Right ventricle myocardium inferior (tissue), 1 donor: ENCODE measurements at places on chromosomes 4 and X. TPM values are rescaled to one million over a fixed set of nuclear protein-coding genes. Genes with fewer than 3 reads are reported as not detected.

Gene ERAS
- total RNA-seq = not detected

Gene RHOXF1
- total RNA-seq = not detected

Gene ENOPH1
- total RNA-seq = 14.6 TPM

Gene MAGEA3
- not detected for total RNA-seq

Gene LARP1B
- 15.4 TPM for total RNA-seq

Gene CSAG3
- not detected for total RNA-seq

Gene STK32B
- total RNA-seq = 0.89 TPM

- no peak for DNase-seq
Observed at GRCh38 chrX:81925812-81926211, 723.9 kb downstream of the SH3BGRL start.

DNA sequence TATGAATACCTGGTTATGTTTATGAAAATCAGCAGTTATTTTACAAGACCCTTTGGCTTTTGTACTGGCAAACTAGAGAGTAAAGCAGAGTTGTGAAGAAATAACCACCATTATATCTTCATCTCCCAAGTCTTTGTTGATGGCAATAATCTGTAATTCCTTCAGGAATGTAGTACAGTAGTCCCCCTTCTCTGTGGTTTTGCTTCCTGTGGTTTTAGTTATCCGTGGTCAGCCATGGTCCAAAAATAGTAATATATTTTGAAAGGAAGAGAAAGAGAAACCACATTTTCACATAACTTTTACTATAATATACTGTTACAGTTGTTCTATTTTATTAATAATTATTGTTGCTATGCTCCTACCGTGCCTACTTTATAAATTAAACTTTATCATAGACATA, 27.8 kb downstream of the BANK1 start:
- DNase-seq = no peak

DNA sequence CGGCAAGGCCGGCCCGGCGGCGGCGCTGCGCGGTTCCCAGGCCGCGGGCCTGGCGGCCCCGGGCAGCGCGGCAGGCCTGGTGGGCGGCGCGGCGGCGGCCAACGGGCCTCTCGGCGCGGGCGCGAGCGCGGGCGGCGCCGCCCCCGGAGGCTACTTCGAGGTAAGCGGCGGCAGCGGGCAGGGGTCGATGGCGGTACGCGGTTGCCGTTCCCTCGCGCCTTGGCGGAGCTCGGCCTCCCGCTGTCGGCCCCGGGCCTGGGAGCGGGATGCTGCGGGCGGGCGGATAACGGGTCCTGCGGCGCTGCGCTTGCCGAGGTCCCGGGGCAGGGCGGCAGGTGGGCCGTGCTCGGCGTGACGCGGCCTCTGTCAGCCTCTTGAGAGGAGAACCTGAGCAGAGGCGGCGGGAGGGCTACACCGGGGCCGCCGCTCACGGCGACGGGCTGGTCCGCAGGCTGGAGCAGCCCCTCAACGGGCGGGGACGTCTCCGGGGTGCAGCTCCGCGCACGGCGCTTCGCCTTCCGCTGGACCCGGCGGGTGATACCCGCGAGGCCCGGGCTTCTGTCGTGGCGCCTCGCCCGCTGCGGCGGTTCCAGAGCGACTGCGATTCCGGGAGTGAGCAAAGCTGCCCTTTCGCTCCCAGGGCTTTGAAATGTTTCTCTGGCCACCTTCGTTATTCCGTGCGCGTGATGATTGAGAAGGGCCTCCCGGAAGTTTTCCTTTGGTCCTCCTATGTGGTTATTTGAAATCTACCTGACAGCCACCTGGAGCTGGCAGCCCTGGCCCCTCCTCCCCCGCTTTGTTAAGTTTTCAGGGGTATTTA, 774 bp downstream of the FAM193A start:
- peak; percentile 73 for DNase-seq

DNA sequence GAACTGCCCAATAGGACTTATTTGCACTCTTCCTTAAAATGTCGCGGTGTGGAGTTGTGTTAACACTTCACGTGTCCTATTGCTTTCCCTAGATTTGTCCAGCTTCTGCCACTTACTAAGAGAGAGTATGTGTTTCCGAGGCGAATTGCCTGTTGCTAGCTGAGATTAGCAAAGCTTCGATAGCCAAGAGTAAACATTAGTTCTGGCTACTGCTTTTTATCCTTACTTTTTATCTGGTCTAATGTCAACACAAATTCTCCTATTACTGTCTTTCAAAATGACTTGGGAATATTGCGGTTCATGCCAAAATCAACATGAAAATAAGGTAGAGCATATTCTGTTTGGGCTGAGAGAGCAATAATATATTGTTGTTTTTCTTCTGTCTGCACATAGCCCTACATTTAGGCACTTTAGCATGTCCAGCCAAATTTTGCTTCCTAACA, 90.4 kb upstream of the VEGFC start:
- DNase-seq = no peak

DNA sequence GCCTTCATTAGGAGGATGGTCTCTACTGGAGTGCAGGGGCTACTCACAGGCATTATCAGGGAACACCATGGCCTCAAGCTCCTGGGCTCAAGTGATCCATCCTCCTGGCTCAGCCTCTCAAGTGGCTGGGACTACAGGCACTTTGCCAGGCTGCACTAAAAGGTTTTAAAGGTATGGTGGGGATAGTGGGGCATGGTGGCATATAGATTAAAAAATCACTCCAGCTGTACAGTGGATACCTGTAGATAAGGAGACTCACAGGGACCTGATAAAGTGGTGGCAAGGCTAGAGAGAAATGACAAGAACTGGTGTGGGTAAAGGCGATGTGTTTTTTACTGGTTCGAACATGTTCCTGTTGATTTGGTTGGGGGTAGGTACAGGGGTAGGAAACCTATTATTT, 5.9 kb downstream of the ZAR1 start:
- no peak for DNase-seq

DNA sequence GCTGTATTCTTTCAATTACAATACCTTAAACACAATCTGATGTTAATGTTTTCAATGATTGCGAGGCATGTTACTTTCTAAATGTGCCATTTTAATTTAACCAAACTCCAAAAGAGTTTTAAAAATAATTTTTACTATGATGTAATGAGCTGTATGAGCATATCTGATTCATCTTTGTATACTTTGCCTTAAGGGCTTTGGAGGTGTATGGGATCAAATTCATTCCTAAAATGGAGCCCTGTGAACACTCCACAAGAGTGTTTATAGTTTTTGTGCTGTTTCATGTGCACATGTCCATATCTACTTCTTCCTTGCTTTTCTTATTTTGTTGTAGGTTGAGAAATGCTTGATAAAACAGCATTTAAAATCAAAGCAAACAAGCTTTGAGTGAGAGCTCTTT, 82.4 kb downstream of the ATP10D start:
- no peak for DNase-seq

DNA sequence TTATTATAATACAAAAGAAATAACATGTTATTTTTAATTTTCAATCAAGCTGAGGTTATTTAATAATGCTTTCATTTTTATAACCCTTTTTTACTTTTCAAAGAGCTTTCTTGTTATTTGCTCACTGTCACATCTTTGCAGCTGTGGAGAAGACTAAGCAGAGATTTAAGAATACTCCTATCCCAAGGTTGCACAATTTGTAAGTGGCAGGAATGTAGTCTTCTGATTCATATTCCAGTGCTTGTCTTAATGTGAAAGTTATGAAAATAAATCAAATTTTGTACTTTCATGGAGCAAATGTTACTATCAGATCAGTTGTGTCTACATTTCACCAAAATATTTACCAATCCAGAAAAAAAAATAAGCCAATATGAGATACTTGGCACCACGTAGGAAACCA, 86.6 kb downstream of the DDIT4L start:
- no peak for DNase-seq

- DNase-seq = no peak
Observed at GRCh38 chrX:103157496-103158316, 57.2 kb upstream of the BEX4 start.

GRCh38 chr4:46267866-46268265, 122.1 kb downstream of the GABRA2 start:
- no peak for DNase-seq

DNA sequence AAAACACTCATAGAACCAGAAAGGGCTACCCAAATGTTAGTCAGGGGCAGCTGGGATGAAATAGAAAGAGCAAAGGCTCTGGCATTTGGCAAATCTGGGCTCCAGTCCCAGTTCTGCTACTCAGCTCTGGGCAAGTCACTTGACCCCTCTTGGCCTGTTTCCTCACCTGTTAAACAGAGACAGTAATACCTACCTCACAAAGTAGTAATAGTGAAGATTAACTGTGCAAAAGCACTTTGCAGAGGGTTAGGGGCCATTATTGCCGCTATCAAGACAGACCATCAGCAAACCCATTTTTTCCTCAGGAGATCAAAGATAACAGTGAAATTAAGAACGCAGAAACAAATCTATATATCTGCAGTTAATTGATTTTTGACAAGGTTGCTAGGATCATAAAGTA, 20.6 kb downstream of the ZBTB33 start:
- DNase-seq = no peak

DNA sequence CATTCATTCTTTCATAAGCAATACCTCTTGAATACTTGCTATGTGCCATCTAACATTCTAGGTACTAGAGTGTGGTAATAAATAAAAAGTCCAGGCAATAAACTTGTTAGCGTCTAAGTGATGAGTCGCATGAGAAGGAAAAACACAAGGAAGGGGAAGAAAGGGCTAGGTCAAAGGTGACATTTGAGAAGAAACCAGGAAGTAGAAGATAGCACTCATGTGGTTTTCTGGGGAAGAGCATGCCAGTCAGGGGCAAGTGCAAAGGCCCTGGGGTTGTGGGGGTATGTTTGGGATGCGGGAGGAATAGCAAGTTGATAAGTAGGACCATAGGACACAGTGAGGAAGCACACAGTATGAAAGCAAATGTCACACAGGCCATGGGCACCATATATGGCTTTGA, 157.0 kb downstream of the TSPAN5 start:
- no peak for DNase-seq

DNA sequence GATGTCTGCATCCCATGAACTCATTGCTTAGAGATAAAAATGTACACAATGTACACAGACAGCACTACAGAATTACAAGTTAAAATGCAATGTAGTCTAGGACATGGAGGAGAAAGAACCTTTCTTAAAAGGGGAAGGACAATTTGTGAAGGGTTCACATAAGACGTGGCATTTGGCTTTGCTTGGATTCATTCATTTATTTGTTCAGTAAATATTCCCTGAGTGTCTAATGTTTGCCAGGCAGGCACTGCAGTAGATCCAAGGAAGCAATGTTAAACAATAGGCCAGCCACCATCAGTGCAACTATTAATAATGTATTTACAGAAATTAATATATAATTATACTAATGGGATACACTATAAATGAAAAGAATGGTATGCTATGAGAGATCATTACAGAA, 94.4 kb downstream of the GRIA2 start:
- DNase-seq = no peak

DNA sequence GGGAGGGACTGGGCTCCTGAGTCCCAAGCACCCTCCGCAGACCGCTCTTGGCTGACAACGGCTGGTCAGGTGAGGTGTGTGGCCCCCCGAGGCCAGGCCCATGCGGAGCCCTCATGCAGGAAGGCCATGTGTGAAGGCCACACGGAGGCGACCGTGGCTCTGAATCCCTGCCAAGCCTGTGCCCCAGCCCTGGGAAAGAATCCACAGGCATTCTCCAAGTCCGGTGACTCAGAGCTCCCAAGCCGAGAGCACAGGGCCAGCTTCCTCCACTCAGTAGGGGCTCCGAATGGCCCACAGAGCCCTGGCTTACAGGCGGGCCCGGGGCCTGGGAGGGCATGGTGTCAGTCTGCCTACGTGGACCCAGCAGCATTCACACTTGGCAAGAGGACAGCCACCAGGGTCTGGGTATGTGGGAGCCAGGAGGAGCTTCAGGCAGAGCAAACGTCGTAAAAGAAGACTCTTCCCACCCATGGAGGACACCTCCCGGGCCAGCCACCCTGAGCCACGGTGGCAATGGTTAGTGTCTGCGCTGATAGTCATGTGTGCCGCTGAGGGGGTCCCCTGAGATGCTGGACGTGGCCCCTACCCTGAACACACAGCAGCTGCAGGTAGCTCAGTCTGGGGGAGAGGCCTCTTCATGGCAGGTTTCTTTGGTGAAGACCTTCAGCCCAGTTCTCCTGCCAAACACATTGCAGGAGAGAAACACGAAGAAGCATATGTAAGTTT, 105.7 kb downstream of the PSAPL1 start:
- peak; percentile 67 for DNase-seq

- DNase-seq = no peak
Observed at GRCh38 chrX:4978613-4979012, 1250.1 kb downstream of the NLGN4X start.

DNA sequence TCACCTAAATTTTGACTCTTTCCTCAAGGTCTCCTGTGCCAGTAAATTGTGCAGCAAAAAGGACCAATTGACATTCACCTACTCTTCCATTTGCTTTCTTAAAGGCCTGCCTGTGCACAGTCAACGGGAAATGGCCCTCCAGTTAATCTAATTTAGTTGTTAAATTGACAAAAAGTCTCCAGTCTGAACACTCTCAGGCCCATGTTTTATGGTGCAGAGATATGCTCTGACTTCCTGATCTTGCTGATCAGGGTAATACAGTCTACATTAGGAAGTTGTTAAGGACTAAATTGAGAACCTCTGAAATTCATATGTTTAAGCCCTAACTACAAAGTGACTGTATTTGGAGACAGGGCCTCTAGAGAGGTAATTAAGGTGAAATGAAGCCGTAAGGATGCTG, 133.6 kb upstream of the IL15 start:
- no peak for DNase-seq

DNA sequence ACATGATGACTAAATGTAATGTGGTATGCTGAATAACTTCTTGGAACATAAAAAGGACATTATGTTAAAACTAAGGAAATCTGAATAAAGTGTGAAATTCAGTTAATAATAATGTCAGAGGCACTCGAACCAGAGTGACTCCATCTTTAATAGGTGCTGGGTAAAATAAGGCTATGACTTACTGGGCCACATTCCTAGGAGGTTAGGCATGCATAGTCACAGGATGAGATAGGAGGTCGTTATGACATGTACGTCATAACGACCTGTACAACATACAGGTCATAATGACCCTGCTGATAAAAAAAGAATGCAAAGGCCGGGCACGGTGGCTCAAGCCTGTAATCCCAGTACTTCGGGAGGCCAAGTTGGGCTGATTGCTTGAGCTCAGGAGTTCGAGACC, 28.9 kb upstream of the OPHN1 start:
- DNase-seq = no peak

GRCh38 chrX:56130436-56130835, 101.7 kb upstream of the KLF8 start:
- no peak for DNase-seq

GRCh38 chrX:143027275-143027674, 1.5 kb downstream of the SPANXN4 start:
- DNase-seq = no peak

- DNase-seq = no peak
Observed at GRCh38 chr4:86977621-86978184, 42.9 kb downstream of the AFF1 start.

GRCh38 chrX:68498044-68498507, 775 bp upstream of the YIPF6 start:
- no peak for DNase-seq
